ENCODE measurements at places on chromosomes 12 and 14.

GRCh38 chr12:43675048-43675904 is 83.3 kb downstream of the PUS7L start:
- no peak for DNase-seq

- no peak for DNase-seq
Observed at GRCh38 chr12:6772331-6772695, at the start of gene LAG3. Gene LAG3, plus strand, starts transcription at chr12:6772520. Its CDS starts 333 bp downstream, at chr12:6772853.

GRCh38 chr12:55707219-55707671 is 459 bp downstream of the ITGA7 start:
- no peak for DNase-seq

GRCh38 chr14:61754627-61755381 is 7.4 kb upstream of the SNAPC1 start:
- DNase-seq, result no peak

DNA sequence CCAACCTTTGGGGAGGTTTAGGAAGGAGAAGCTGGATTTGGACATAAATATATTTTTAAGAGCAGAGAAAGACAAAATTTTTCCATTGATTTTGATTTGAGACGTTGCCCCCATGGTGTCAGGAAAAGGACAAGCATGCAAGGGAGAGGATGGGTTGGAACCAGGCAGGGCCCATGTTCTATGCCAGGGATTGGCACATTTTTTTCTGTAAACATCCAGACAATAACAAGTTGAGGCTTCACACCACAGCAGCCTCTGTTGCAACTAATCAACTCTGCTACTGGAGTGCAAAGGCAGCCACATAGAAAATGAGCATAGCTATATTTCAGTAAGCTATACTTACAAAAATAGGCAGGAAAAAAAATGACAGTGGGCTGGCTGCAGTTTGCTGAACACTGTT is 44.7 kb downstream of the NR1H4 start:
- DNase-seq, result no peak

- DNase-seq, result no peak
Observed at GRCh38 chr14:106564058-106564643, 1037.8 kb downstream of the TMEM121 start.

GRCh38 chr14:61461808-61462275 is 140.5 kb downstream of the PRKCH start:
- DNase-seq, result no peak

DNA sequence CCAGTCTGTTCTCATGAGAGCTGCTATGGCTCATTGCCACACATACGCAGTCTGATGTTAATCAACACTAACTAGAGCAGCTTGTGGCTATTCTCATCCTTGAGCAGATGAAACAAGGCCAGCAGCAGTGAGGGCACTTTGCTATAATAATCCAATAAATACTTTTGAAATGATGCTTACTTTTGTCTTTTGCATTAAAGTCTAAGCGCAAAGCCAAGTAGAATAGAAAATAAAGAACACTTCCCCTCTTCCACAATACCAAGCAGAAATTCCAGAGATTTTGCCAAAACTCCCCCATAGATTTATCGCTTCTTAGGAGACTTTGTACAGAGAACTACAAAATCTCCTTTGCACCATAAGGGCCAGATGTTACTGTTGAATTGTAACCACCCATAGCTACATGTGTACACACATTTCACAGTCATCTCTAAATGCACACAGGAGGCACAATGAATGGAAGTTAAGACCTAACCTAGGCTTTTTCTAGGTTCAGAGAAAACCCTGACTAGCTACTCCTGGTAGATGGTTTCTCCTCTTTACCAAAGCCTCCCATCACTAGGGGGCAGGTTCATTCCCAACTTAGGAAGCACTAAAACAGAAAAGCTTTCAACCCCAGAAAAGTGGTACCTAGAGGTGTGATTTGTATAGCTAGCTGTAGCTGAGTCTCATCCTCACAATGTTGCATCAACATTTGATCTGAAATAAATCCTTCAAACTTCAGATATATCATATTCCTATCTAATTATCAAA is 119.3 kb downstream of the HMGA2 start:
- no peak for DNase-seq

DNA sequence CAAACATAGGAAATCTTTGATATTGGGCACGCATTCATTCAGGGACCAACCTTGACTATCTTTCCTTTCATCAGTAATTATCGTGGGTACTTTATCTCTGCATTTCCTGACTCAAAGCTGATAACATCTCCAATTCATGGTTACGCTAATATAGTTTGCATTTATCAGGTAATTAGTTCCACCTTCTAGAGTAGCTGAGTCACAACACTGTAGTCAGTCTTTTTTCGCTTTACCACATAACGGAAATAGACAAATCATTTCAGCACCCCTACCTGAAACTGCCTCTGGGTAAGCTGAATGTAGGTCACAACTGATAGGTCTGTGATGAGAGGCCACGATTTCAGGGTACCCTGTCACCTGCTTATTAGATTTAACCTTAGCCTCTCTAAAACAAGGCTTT is 36.7 kb upstream of the IL22 start:
- DNase-seq, result no peak

- DNase-seq, result no peak
Observed at GRCh38 chr14:75306927-75307699, 28.5 kb downstream of the FOS start.

GRCh38 chr14:92973261-92973797 is 50.4 kb downstream of the CHGA start:
- DNase-seq, result no peak

- no peak for DNase-seq
Observed at GRCh38 chr12:98227162-98227561, 288.2 kb upstream of the TMPO start.

DNA sequence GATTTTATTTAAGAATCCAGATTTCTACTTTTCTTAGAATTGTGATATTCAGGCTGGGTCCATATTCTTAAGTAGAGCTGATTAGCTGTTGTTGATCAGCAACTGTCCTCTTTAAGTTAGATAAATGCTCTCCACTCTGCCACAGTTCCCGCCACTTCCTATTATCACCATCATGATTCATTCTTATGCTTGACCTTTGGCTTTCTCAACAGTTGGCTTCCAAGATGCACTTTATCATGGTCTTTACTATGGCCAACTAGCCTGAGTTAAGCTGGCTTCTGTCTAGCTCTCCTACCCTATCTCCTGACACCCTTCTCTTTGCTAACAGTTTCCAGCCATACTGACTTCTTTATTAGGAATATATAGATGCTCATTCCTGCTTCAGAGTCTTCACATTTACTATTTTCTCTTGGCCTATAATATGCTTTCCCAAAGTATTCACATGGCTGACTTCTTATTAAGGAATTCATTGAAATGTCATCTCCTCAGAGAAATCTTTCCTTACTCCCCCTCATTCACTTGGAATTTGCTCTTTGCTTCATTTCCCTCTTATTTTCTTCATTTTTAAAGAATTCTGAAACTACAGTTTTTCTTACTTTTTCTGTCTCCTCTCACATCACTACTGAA is 149.0 kb upstream of the IGF1 start:
- DNase-seq, result no peak

DNA sequence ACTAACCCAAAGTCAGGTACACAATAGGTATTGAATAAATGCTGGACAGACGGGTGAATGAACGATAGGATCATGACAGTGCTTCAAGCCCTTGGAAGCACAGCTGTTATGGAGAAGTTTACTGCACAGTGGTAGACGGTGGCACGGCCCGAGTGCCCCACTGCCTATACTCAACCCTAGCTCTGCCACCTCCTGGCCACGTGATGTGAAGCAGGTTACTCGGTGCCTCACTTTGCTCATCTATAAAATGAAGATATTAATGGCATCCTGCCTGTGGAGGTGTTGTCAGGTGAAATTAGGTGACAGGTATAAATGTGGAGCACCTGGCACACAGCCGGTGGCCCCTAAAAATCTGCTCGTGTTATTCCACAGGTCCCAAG is 5.8 kb downstream of the ASB2 start:
- DNase-seq, result no peak

GRCh38 chr14:64082837-64083236 is 211.3 kb downstream of the ESR2 start:
- DNase-seq, result no peak

DNA sequence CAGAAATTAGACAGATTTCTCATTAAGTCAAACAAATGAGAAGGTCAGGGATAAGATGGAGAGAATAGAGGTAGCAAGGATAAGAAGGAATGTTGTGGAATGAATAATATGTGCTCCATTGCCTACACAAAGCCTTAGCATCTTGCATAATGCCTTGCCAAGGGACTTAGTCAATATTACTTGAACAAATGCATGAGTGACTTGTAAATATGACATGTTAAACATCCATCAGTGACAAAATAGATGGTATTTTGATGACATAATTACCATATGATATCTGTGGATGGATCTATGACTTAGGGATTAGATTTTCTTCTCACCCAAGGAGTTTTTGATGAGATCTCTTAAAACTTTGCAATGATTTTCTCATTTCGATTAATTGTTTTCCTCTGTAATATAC is 194.1 kb upstream of the RASSF8 start:
- no peak for DNase-seq

GRCh38 chr12:27332714-27333402 is at the start of gene BMAL2:
Gene BMAL2, plus strand, starts transcription at chr12:27332836. Its CDS starts 237 bp downstream, at chr12:27333073.
- no peak for DNase-seq

GRCh38 chr14:47435331-47435965 is 240.0 kb downstream of the MDGA2 start:
- DNase-seq, result no peak

GRCh38 chr14:30290001-30290400 is 269.0 kb upstream of the G2E3 start:
- DNase-seq, result no peak

DNA sequence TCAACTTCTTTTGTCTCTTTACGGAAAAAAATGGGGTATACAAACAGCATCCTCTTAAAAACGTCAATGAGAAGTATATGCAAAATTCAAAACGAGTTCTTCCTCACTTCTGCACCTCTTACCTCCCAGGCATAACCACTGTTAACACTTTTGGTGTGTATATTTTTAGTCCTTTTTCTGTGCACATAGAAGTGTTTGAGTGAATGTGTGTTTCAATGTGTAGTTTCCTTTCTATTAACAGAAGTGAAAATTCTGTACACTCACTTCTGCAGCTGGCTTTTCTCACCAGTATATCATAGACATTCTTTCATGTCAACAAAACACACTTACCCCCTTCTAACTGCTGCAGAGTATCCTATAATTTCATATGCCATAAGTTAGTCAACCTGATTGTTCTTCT is 5.4 kb downstream of the UBR7 start:
- DNase-seq, result no peak

GRCh38 chr12:64911081-64911480 is 86.6 kb downstream of the TBC1D30 start:
- DNase-seq, result no peak

GRCh38 chr12:66717036-66717673 is 38.3 kb upstream of the GRIP1 start:
- DNase-seq, result no peak

DNA sequence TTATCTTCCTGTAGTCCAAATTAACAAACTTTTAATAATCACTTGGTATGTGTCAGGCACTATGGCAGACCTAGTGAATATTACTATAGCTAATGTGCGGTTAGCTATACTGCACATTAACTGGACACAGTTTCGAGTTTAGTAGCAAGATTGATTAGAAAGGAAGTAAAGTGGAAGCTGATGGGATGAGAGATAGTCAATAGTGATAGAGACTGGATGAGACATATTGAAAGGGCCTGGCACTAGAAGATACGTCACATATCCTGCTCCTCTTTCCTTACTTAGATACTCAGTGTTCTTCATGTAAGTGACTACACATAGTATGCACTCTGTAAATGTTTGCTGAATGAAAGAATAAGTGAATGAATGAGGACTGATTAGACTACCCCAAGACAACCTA is 5.5 kb downstream of the TBK1 start:
- no peak for DNase-seq

GRCh38 chr14:101772770-101773169 is 11.3 kb downstream of the PPP2R5C start:
- no peak for DNase-seq

DNA sequence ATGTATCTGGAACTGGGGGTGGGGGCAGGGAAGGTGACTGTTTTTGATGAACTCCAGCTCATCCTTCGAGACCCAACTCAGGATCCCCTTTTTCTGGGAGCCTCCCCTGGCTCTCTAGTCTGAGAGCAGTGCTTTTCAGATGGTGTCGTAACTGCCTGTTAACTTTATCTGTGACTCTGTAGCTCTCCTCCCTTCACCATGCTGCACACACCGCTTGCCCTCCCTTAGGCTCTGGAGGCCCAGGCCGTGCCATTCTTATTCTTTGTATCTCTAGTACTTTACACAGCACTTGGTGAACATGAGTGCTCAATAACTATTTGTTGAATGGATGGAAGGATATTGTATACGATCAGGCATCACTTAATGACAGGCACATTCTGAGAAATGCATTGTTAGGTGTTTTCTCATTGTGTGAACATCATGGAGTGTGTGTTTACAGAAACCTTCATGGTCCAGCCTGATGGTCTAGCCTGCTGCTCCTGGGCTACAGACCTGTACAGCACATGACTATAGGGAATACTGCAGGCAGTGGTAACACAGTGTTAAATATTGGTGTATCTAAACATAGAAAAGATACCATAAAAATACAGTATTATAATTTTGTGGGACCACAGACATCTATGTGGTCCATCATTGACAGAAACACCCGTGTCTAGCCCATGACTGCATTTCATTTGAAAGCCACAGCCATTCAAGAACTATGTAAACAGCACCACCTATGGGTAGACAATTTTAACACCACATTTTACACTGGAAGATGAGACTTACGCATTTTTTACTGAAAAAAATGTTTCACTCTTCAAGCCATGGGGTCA is 91.8 kb downstream of the EML1 start:
- no peak for DNase-seq

GRCh38 chr14:52314595-52315354 is 663 bp downstream of the PTGER2 start:
- no peak for DNase-seq

DNA sequence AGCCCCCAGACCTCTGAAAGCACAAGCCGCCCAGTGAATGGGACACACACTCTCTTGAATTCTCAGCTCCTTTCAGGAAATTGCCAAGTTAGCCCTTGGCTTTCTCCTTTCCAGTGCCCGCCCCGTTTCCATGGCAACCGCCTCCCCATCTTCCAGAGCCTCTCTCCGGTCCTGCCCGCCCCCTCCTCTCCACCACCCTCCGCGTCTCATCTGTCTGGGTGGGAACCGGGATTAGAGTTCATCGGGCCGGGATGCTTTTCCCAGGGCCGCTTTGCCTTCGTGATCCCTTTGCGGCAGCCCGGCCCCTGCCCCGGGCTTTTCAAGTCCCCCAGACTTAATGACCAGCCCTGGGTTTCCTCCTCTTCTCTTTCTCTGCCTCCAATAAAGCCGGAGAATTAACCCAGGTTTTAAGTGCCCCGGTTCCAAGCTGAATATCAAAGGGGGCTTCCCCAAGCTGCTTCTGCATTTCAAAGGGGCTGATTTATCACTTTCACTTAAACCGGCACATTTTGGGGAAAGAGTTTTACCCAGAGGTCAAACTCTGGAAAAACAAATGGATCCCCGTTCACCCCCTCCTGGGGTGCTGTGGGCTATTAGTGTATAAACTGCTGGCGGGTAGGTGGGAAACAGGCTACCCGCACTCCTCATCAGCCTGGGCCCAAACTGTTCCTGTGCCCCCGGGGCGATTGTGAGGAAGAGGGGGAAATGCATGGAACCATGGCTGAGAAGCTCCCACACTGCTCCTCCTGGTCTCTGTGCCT is 101.7 kb downstream of the ZFP36L1 start:
- no peak for DNase-seq
